ENCODE measurements at places on chromosomes 16 and 17.

DNA sequence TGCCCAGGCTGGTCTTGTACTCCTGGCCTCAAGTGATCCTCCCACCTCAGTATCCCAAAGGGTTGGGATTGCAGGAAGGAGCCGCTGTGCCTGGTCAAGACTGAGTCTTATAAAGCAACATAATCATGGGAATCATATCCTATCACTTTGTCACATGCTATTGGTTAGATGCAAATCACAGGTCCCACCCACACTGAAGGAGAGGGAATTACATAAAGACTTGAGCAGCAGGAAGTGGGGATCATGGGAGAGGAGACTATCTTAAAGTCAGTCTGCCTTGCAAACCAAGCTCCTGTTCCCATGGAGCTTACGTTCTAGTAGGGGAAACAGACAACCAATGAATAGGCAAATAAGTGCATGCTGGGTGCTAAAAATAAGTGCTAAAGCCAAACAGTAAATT, 28.3 kb upstream of the TENT4B start:
- no peak for DNase-seq

- DNase-seq = no peak
These were observed 60.0 kb upstream of the CDC42EP4 start for GRCh38 chr17:73371836-73372235.

DNA sequence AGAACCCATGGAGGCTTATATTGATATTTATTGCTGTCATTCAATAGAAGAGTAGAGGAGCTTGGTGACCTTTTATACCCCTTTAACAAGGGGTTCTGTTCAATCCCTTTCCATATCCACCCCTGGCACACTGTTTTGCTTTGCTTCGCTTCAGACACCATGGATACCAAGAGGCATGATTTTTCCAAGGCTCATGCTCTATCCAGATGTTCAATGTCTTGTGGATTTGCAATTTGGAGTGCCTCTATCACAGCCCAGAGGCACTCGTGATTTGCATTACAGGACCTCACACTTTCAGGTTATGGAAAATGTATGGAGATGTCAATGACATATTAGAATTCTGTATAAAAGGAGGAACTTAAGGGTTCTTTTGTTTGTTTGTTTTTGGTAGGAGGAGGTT, 21.5 kb downstream of the CFAP20 start:
- no peak for DNase-seq

- DNase-seq = no peak
These were observed 8.2 kb downstream of the HLF start for GRCh38 chr17:55272711-55273578.

DNA sequence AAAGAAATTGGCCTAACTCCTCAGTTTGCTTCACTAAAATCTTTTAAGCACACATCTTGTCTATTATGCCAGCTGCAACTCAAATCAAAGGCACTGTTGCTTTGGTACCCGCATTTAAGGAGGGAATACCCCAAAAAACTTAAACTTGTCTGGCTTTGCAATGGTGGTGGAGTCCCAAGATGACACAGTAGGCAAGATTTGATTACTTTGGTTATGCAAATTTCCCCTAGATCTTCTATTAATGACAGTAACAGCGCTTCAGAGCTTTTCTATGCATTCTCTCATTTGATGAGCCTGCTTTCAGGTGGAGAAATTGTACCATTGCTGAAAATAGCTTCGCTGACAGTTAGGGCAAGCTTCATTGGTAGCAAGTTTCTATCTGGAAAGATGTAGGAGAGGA, 27.2 kb downstream of the WWOX start:
- DNase-seq = no peak

- no peak for DNase-seq
These were observed 2.0 kb downstream of the TMEM11 start for GRCh38 chr17:21211825-21212479.

DNA sequence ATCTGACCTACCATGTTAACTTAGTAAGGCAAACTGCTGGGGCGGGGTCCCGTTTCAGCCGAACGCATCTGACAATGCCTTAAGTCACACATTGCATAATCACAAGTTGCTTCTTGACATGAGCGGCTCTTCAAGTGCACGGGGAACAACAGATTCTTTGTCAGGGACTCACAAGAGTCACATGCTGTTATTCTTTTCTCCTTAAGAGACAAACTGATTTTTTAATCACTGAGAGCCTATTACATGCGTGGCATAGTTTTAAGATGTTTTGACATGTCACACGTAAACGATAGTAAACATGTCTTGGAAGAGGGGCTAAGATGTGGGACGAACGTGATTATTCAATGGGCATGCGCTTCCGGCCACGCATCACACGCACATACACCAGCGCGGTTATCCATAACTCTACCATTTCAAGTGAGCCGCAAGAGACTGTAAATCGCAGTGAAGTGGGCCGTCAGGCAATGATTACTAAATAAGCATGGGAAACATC, 63.4 kb downstream of the ADCY9 start:
- no peak for DNase-seq

GRCh38 chr17:1714980-1715802, 5.0 kb upstream of the TLCD2 start:
- DNase-seq = no peak

DNA sequence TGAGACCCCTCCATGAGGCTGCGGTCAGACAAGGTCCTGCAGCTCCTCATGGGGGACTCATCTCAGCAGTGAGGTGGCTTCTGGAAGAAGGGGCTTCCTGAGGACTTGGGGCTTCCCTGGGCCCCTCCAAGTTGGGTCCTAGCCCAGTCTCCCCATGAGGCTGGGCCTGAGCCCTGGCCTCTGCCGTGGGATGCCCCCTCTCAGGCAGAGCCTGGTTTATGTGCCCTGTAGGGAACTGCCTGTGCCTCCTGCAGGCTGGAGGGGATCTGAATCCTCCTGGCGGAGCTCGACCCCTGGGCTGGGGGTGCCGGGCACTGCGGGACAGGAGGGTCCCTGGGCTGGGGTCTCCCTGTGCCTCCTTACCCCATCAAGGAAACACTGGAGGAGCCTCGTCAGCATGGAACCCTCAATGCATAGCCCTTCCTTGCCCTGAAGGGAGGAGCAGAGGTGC, 45.8 kb downstream of the TNFRSF13B start:
- no peak for DNase-seq

DNA sequence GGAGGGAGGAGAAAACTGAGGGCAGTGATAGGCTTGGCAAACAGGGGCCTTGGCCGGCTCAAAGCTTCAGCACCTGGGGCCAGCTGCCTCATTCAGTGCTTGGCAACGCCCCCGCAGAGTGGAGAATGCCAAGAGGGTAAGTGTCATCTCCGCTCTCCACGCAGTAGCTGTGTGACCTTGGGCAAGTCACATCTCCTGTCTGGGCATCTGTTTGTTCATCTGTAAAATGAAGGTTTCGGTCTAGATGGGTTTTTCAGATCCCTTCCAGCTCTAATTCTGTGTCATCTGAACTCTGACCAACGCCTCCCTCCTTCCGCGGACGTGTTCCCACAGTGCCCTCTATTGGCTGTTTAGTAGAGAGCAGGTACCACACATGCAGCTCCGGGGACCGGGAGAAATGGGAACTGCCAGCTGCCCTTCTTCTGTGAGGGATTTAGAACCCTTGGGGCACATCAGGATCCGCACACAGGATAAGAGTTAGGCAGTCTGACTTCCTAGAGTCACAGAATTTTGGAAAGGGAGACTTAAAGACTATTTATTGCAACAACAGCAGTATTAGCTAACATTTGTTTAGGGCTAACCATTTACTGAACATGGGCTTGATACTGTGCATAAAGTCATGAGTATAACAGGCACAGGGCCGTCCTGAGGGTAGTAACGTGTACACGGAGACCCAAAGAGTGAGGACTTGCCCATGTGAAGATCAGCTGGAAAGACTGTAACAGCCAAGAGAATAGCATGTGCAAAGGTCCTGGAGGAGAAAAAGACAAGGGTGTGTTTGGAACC, 26.8 kb downstream of the GP2 start:
- peak; percentile 44 for DNase-seq
